NCI-H2029 treated with DMSO at 0.1 percent for 48 hours (cell line): ENCODE measurements at places on chromosomes 2 and 18.

- no peak for DNase-seq
Measured at GRCh38 chr2:236298924-236299475, 34.8 kb upstream of the ASB18 start.

DNA sequence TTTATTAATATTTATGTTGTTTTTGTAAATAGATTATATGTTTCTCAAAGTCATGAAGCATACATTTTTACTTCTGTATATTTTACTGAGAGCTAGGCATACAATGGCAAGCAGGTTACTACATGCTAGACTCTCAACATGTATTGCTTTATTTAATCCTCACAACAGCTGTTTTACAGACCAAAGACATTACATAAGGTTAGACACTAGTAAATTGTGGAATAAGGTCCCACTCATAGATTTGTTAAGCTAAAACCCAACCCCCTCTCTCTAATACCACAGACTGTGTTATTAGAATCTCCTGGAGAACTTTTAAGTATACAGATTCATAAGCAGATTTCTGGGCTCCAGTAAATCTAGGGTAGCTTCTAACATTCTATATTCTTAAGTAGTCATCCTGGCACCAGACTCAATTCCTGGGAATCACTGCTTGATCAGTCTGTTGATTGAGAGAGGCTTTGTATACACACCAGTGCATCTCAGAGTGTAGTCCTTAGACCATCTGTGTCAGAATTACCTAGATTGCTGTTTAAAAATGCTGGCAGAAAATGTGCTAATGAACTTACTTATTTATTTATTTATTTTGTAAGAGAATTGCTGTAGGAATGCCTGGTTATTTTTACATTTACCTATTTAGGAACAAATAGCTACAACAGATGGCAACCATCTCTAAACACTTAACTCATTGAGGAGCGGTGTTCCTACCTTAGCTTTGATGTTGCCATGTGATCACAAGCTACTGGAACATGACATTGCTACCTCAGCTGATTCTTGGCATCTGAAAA, 153.5 kb upstream of the CAVIN2 start:
- no peak for DNase-seq

- no peak for DNase-seq
Measured at GRCh38 chr2:23414106-23414505, 29.1 kb downstream of the KLHL29 start.

- no peak for DNase-seq
Measured at GRCh38 chr2:3774336-3774735, 71.0 kb downstream of the DCDC2C start.

GRCh38 chr2:126669772-126670171, 13.8 kb downstream of the GYPC start:
- DNase-seq, result no peak

DNA sequence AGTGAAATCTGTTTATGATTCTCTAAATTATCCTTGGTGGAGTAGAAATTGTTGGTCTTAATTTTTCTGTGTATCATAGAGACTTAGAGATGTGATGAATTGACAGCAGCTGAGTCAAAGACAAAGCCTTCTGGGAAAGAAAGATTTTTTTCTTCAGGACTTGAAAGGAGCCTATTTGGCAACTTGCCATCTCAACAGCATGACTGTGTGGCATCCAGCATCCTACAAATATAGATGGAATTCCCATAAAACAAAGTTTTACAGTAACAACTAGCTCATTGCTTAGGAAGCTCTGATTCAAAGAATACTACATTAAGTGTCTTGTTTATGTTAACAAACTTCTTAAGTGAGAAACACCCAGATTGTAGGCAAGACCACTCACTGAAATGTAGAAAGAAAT, 79.2 kb upstream of the SETBP1 start:
- DNase-seq, result no peak

GRCh38 chr2:196980473-196980872, 54.0 kb upstream of the PGAP1 start:
- DNase-seq, result no peak

DNA sequence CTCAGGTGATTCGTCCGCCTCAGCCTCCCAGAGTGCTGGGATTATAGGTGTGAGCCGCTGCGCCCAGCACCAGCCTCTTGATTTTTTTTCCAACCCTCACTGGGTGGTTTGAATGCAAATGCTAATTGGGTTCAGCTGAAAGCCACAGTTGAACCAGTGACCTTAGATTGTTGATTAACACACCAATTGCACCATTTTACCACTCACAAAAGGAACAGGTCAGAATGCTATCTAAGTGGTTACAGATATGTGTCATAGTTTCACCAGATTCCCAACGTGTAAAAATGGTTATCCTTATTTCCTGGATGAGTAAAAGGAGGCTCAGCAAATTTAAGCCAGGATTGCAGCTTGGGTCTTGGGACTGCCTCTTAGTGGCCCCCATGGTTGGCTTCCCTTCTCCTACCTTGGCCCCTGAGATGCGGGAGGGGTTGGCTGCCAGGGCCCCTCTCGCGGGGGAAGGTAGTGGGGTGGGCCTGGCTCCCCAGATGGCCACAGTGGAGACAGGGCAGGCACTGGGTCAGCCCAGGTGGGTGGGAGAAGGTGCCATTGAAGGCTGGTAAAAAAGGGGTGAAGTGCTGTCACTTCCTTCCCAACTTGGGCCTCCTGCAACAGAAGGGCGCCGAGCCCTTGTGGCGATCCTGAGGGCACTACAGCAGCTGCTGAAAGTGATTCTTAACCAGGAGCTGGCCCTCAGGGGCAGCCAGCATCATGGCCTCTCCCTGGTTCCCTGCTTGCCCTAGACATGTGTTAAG, 164.9 kb upstream of the HAAO start:
- no peak for DNase-seq

- DNase-seq, result no peak
Measured at GRCh38 chr18:35247412-35248249, 6.8 kb downstream of the ZNF397 start.

GRCh38 chr18:75533209-75533608, 105.7 kb upstream of the SMIM21 start:
- DNase-seq, result no peak

GRCh38 chr2:102110171-102110570, 32.4 kb upstream of the IL1R1 start:
- DNase-seq, result no peak

- no peak for DNase-seq
Measured at GRCh38 chr2:232835687-232836208, 34.3 kb upstream of the SNORC start.

DNA sequence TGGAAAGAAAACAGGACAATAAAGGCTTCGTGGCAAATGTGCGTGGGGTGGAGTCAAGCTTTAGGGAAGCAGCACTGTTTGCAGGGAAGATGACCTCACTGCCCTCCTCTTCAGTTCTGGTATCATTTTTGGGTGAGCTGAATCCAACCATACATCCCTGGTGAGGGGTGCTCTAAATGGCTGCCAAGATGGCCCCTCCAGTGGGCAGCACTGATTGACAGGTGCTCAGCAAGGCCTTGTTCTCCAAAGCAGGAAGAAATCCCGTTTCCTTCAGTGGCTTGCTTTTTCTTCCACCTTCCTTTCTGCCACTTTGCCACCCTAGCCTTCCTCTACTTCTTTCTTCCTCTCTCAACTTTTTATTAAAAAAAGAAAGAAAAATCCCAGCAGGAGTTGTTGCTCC, 132.8 kb upstream of the SP5 start:
- DNase-seq, result no peak

- no peak for DNase-seq
Measured at GRCh38 chr2:26682155-26682554, 10.4 kb upstream of the KCNK3 start.

- DNase-seq, result no peak
Measured at GRCh38 chr2:172995323-172996244, 80.1 kb upstream of the MAP3K20 start.

DNA sequence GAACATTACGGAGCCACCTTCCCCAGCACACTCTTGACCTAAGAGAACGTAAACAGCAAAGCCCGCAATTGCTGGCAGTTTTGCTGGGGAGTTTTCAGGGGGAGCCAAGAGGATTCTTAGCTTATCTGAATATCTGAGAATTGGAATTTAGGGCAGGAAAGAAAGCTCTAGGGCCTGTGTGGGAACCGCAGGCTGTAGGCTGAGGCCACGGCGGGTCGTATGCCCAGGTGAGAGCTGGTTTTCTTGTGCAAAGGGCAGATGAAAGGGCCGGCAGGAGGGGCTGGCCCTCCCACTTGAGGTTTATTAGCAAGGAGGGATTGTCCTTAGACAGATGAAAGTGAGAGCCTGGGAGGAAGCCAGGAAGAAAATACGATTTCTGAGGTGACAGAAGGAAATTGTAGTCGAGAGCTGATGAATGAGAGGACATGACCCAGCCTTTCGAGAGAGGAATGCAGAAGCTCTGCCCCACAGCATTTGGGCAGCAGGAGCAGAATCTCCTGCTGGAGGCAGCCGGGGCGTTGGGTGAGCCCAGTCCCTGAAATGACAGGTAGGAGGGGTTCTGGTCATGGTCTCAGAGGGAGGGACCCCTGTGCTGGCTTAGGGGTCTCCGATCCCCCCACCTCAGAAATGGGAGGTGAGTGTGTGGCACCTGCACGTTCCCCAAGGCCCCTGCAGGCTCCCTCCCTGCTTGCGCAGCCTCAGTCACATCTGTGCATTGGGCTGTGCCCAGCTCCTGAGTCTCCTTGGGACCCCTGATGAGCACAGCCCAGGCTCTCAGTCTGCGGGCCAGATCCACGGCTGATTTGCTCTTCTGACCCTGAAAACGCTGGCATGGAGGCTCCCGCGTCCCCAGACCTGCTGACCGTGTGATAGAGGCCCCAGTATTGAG, 61.1 kb downstream of the CABLES1 start:
- DNase-seq, result no peak

DNA sequence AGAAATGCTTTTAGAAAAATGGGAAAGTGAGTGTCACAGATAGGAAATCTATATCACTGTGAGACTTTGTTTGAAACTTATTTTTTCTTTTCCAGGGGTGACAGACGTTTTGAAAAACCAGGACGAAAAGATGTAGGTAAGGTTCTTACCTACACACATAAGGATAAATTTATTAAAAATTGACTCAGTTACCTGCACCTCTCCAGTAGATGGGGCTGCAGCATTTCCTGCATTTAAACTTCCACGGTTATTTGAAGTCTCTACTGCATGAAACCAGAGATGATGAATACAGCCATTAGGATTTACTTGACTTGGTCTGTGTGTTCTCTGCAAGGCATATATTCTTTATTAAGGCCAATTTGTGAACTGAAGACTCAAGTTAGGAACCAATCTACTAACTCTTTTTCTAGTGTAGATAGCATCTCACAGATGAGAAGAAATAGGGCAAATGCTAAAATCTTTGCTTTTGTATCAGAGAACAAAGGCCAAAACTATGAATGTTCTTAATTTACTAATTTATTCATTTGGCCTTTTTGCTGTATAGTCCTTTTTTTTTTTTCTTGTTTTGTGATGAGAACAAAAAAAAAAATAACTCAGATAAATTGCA, 15.0 kb downstream of the KCNJ13 start:
- no peak for DNase-seq

DNA sequence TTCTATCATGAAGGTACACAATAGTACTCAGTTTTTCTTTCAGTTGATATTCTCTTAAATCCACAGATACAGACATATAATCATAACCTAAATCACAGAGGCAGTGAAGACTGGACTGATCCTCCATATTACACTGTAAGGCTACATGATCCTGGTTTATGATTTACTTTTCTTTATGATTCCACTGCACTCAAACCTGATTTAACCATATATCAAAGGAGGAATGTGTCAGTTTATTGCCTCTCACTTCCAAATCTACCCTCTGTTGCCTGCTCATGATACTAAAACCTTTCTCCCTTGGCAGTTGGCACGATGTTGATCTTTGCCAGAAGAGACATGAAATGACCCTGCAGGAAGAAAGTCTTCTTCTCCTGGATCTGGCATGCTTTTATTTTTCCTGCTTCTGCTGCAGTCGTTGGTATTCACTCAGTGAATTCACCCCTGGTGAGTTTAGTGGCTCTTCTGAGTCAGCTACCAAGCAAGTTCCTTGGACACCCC, 426.4 kb downstream of the MBD2 start:
- no peak for DNase-seq

- DNase-seq, result no peak
Measured at GRCh38 chr2:38398739-38399138, 21.7 kb upstream of the ATL2 start.

- no peak for DNase-seq
Measured at GRCh38 chr2:1283871-1284270, 129.4 kb upstream of the TPO start.

DNA sequence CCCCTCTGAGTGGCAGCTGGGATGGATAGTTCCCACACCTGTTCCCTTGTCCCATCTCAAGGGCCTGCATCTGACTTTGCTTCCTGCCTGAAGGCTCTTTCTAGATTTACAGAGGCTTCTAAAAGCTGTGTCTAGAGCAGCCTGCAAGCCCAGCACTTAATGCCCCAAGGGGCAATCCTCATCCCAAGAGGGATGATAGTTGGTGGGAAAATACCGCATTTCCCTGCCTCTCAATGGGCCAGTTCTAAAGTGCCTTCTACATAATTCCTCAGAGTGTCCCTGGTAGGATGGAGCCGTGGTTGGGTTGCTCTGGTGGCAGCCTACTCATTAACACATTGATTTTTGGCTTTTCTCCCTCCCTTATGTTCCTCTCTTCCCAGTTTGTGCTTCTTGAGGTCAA, 29.5 kb downstream of the LAMA3 start:
- DNase-seq, result no peak

DNA sequence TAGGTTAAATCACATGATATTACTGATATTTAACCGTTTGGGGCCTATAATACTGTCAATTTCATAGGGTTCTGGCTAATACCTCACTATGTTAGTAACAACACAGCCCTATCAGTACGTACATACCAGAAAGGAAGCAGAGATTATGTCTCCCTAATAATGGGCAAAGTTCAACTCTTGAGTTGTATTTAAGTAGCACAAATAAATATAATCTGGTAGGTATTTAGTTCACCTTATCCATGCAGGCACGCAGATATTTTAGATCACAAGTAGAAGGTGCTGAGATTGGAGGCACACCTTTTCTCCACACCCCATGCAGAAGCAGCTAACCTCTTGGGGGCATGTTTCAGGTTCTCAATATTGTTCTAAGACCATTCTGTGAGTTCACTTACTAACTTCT, 118.9 kb downstream of the IRS1 start:
- no peak for DNase-seq

DNA sequence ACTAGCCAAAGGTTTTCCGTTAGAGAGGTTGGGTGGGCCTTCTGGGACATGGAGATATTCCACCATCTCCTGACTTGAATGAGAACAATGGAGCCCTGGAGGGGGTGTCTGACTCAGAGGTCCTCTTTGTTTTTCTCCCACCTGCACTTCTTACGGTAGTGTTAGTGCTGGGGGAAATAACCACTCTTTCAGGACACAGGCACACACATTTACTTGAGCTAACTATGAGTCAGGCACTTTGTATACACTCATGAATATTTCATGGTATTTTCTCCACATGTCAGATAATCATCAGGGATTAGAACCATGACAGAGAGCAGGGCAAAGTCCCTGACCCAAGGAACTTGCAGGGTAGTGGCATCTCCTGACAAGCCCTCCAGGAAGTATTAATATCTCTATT, 439.1 kb downstream of the TSN start:
- DNase-seq, result no peak
